Fibroblast of skin of right biceps (primary cell): ENCODE measurements at places on chromosomes 3 and 15.
A peak's percentile ranks its signal among the peaks of the same experiment; 100 is the strongest.

- no peak for DNase-seq
Observed at GRCh38 chr3:60383345-60383744, 867.9 kb downstream of the FHIT start.

DNA sequence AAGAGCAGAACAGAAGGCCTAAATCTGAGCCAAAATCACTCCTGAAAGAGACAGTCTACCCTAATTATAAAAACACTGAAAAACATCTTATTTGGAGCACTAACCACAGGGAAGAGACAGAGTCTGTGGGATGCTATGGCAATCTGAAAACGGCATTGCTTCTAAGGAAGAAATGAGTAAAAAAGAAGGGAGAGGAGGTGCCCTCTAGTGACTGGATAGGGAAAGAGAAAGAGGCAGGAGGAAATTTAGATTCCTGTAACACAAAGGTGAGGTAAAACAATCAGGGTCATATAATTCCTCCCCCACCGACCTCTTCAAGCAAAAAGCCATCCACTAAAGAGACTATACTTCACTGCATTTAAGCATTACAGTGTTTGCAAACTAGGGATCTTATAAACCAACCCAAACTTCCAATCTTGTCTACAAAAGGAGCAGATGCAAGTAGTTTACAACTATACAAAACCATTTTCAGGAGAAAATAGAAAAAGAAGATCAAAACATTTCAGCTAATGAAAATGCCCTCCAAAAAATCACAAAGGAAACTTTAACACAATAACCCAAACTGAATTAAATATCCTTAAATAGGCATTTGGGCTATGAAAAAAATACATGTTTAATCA, 32.6 kb downstream of the HACD2 start:
- peak; percentile 10 for DNase-seq

GRCh38 chr3:39013289-39013688, 38.5 kb downstream of the SCN11A start:
- peak; percentile 12 for DNase-seq

DNA sequence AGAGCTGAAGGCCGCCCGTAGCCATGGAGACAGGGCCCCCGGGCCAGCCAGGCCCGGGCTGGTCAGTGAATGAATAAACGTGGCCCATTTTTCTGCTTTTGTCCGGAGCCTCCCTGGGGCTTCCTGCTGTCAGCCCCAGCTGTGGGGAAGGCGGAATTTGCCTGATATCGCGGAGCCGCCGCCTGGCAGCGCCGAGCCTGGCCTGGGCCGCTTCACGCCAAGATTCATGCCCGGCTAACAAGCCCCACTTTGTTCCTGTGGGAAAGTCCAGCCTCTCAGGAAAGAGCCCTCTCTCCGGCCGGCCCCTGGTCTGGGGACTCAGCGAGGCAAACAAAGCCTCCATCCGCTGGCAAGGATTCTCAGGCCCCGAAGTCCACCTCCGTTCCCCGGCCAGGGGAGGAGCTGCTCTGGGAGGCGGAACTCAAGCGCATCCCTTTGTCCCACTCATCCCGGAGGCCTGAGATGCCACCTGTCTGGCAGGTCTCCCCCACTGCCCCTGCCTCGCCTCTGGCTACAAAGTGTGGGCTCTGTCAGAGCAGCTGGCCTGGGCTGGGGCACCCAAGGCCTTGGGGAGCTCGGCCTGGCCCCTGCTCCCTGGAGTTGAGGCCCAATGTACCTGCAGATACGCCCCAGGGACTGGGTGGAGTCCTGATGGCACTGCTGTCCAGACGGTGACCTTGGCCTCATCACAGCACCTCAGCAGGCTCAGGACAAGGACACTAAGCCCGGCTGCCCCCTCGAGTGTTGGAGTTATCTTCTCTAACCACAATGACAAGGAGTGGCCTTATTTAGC, 51.6 kb upstream of the SLC6A11 start:
- DNase-seq: no peak

DNA sequence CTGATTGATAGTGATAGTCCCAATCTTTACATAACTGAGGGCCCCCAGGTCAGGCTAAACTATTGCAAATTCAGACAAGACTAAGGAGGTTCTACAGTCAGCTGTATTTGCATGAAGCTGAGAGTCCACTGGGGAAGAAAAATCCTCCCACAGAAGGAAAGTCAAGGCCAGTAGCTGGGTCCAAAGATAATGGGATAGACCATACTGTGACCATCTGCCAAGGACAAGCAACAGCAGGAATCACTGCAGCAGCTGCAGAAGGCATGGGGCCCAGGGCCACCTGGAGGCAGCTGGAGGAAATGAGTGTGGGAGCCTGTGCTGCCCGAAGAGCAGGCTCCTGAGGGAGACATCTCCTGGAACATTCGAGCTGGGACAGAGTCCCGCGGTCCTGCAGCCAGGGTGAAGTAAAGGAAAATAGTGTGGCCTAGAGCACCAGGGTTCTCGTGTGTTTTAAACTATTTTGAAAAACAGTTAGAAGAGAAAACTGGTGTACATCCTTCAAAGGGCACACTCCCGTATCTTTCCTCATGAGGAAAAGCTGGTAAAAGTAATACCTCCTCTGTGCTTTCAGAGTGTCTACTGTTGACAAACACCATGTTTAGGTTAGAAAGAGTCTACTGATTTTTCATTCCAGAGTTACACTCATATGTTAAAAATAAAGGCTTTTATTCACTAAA, 13.2 kb upstream of the TMEM212 start:
- DNase-seq: peak; percentile 73

GRCh38 chr15:59255680-59256336, 49.2 kb downstream of the LDHAL6B start:
- DNase-seq: no peak

DNA sequence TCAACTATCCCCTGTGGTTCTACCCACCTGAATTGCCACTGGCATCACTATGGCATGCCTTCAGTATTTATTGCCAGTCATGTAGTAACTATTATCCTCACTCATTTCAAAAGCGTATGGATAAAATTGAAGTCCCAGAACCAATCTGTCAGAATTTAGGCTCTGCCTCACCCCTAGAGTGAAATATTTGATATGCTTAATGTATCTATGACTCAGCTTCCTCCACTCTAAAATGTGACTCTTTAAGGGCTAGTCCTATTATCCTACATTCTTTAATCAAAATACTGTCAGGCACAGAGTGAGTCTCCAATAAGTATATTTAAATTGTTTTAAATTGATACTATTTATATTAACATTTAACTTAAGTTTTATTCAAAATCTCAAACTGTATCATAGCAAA, 27.6 kb downstream of the ARPP21 start:
- peak; percentile 30 for DNase-seq

DNA sequence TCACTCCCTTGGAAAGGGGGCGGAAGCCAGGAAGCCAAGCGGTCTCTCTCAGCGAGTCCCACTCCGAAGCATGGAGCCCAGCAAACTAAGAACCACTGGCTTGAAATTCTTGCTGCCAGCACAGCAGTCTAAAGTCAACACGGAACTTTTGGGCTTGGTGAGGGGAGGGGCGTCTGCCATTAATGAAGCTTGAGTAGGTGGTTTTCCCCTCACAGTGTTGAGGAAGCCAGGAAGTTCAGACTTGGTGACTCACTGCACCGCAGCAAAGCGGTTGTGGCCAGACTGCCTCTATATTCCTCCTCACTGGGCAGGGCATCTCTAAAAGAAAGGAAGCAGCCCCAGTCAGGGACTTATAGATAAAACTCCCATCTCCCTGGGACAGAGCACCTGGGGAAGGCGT, 665.4 kb upstream of the CBLB start:
- peak; percentile 60 for DNase-seq
